Stimulated activated CD4-positive, alpha-beta T cell treated with anti-CD3 and anti-CD28 coated beads, Interleukin-1b, Interleukin-23, amount 100 ng/mL, for 1 hour (primary cell): ENCODE measurements at places on chromosomes 13 and 19.

- DNase-seq, result no peak
These were observed 13.4 kb downstream of the ITGBL1 start for GRCh38 chr13:101465877-101466276.

- DNase-seq, result no peak
These were observed 15.3 kb upstream of the ATP12A start for GRCh38 chr13:24664726-24665409.

GRCh38 chr19:50025794-50026549 is at the start of gene ZNF473:
ZNF473 (plus strand) TSS chr19:50026005; CDS start chr19:50031083, 5,078 bp downstream.
- peak; percentile 77 for DNase-seq

DNA sequence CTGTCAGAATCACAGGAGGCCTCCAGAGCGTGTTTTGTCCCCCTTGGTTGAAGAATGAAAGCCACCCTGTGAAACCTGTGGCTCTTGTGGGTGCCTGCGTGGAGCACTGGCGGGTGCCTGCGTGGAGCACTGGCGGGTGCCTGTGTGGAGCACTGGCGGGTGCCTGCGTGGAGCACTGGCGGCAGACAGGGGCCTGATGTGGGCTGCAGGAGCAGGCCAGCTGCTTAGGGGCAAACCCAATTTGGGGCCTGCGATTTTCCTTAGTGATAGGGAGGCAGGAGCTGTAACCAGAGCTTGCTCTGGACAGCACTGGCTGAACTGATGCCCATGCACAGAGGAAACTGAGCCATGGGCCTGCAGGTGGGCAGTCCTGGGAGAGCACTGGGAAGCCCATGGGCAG is 24.3 kb downstream of the ARHGEF7 start:
- DNase-seq, result no peak

GRCh38 chr13:106010836-106011235 is 524.6 kb downstream of the EFNB2 start:
- no peak for DNase-seq

DNA sequence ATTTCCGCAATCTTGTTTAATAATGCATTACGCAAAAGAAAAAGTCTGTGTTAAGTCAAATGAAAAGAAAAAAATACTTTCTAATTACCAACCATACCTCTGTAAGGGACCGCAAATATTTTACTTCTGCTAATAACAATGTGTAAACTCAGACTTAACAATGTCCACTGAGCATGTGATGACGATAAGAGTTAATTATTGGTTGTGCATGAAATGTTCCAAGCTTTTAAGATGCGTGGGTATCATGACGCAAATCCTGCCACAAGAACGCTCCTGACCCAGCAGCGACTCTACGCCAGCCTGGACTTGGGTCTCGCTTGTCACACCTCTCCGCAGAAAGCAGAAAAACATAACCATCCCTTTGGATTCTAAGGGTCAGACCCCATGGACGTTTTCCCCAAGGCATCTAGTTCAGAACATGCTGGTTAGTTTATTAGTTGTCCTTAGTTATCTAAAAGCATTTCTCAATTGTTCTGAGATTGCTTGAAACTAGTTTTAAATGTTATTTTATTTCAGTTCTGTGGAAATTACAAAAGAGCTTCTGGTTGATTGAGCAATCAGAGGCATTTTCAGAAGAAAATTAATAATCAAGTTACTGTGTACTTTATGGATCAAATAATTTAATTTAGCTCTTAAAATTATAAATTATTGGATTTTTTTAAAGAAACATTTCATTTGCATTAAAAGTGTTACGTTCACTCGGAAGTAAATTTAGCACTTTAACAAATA is 779.9 kb upstream of the ARGLU1 start:
- DNase-seq, result no peak
